Activated CD8-positive, alpha-beta memory T cell treated with anti-CD3 and anti-CD28 coated beads for 1 hour (primary cell): ENCODE measurements at places on chromosomes 13 and 19.

GRCh38 chr13:80101040-80101439, 239.9 kb downstream of the SPRY2 start:
- no peak for DNase-seq

DNA sequence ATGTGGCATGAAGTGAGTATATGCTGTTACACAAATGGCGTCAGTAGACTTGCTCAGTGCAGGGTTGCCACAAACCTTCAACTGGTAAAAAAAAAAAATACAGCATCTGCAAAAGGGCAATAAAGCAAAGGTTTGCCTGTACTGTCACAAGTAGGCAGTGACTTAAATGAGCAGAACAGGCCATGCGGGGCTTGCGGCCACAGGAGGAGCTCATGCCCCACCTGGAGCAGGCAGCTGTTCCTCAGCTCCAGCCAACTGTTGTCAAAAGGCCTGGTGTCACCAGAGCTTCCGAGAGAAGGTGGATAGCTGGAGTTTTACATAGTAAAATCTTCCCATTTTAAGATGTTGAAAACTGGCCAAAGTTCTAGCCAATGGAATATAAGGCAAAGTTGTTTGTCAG, 7.7 kb downstream of the ATP7B start:
- no peak for DNase-seq

DNA sequence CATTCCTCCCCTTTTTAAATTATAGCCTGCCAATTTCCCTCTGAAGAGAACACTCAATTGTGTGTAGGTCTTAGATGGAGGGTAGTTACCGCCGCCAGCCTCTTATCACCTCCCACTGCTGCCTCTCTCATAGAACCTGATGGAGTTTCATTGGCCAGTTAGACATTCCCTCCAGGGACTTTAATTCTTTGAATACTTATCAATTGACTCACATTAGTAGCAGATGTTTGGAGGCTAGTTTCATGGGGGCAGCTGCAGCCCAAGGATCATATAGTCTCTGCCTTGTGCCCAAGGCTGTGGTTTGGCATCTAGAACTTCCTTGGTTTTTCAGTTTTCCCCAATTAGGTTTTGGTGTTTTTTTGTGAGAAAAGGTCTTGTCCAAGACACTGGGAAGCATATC, 318.9 kb upstream of the HTR2A start:
- DNase-seq, result no peak

DNA sequence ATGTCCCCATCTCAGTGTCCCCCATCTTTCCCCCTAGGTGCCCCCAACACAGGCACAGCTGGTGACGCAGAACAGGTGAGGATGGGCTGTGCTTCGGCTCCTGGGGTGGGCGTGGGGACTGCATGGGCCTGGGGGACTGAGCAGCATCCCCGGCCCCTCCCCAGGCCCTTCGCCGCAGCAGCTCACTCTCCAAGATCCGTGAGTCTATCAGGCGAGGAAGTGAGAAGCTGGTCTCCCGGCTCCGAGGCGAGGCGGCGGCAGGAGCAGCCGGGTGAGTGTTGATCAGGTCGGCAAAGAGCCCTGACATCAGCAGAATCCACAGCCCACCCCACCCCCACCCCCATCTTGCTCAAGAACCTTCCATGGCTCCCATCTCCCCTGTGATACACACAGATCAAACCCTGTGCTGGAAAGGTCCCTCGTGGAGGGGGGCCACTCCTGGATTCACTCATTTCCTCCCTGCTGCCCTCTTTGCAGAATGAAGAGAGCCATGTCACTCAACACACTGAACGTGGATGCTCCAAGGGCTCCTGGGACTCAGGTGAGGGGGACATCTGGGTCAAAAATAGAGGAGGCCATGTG, 10.0 kb downstream of the KLC3 start:
- DNase-seq, result no peak

GRCh38 chr19:33236696-33237390, 11.2 kb upstream of the SLC7A10 start:
- DNase-seq, result no peak

DNA sequence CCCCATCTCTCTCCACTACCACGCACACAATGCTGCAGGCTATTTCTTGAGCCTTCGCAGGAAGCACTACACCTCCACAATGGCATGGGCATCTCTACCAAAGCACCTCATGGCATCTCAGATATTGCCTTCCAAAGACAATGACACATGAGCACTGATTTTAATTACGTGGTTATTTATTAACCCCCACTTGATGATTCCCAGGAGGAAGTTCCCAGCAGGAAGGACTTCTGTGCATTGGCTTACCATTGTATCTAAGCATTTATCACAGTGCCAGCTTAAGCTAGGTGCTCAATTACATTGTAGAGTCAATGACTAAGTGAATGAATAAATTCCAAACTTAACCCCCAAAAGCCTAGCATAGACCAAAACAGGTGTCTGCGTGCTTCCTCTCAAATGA, 101.4 kb downstream of the ABCC4 start:
- DNase-seq, result no peak

DNA sequence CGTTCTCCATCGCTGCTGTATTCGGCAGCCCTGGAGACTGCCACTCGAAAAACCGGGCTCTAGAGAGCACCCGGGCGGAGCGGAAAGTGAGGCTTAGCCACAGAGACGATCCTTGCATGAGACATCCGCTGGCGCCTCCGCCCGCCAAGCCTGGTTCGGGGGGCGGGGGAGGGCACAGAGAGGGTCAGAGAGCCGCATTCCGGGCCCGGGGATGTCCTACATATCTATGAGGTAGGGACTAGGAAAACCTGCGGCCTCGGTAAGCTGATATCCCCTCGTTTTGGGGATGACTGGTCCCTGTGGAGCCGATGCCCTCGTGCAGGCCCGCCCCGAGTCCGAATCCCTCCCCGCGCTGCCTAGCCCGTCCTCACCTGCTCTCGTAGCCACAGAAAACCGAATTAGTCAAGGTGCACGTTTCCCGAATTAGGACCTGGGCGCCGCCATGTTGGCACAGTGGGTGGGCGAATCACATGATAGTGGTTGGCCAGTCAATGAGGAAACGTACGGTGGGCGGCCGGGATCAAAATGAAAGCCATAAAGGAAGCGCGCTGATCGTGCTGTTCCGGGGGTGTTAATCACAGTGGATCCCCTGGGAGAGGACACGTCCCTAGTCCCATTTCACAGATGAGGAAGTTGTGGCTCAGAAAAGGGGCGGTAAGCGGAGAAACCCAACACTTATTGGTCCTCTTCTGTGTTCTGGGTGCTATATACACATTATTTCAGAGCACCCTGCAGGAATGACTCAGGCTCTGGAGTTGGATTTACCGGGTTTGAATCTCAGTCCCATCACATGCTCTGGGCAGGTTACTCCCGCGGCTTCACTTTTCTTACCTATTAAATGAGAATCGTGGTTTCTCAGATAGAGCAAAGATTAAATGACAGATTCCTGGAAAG, at the start of gene TRMT1:
TSS of gene TRMT1 (minus strand) at position 459 of the 894 bp plus-strand sequence. CDS start at position 118, 341 bp downstream.
- DNase-seq, result peak; percentile 63

DNA sequence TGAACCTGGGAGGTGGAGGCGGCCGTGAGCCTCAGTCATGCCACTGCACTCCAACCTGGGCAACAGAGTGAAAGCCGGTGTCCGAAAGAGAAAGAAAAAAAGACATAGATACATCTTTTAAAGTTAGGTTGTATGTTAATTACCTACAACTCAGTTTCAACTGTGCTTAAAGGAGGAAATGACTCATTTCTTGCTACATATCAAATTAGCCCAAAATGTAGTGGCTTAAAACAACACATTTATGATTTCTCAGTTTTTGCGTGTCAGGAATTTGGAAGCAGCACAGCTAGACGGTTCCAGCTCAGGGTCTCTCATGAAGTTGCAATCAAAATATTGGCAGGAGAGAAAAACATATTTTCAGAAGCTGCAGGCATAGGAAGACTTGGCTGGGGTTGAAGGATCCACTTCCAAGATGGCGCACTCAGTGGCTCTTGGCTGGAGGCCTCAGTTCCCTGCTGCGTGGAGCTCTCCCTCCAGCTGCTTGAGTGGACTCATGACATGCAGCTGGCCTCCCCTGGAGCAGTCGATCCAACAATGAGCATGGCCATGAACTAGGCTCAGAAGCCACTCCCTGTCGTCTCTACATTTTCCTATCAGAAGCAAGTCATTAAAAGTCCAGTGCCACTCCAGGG, 7.1 kb downstream of the LDLR start:
- no peak for DNase-seq

DNA sequence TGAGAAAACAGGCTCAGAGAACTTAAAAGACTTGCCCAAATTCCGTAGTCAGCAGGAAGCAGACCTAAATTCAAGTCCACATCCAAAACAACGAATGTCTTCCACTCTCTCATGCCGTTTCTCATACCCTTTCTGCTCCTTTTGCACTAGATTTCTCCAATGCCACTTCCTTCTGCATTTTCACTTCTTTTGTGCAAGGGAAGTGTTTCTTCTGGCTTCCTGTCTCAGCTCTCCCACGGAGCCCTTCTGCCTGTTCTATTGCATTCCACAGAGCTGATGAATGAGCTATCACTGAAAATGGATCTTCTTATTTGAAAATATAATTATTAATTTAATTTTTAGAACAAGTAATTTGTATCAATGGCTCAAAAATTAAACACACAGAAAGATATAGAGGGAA, 56.1 kb upstream of the STK24 start:
- DNase-seq, result no peak

DNA sequence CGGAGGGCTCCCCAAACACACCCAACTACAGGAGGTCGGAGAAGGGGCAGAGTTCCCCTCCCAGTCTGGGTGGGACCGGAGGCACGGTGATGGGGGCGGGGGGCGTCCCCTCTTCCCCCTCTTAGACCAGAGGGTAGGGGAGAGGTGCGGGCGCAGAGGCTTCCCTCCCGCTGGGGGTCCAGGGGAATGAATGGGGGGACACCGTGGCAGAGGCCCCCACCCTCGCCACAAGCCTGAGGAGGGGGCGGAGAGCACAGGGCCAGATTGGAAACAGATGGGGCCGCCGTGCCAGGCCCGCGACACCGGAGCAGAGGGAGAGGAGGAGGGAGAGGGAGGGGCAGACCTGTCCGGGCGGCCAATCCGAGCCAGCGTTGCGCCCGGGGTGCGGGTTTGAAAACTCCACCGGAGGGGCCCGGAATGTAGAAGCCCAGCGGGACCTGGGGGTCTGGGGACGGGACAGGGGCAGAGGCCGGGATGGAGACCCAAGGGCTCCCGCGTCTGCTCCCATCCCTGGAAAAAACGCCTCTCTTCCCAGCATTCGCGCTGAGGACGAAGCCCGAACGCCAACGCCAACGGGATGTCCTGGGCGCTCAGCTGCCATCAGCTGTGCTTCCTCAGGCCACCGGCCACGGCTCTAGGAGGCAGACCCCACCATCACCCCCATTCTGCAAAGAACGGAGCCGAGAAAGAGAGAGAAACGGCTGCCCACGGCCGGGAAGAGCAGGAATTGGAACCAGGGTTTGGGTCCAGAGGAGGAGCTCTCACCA, 46.8 kb downstream of the PTPRS start:
- DNase-seq, result no peak

- no peak for DNase-seq
These were observed 27.2 kb downstream of the SPRY2 start for GRCh38 chr13:80313668-80314256.

DNA sequence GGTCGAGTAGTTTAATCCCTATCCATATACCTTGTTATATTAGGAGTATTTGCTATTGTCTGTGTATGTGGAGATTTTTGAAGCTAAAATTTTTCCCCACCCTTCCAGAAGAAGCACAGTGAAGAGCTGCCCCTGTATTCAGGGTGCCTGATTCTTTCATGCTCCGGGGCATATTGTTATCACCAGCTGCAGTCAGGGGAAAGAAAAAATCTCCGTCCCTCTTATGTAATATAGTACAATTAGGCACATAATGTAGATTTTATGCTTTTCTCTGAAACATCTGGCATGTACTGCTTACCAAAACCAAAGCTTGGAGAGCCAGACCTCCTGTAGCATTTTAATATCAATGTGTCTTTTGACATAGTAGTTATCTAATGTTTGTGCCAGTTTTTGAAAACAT, 214.9 kb upstream of the EDNRB start:
- DNase-seq, result no peak

DNA sequence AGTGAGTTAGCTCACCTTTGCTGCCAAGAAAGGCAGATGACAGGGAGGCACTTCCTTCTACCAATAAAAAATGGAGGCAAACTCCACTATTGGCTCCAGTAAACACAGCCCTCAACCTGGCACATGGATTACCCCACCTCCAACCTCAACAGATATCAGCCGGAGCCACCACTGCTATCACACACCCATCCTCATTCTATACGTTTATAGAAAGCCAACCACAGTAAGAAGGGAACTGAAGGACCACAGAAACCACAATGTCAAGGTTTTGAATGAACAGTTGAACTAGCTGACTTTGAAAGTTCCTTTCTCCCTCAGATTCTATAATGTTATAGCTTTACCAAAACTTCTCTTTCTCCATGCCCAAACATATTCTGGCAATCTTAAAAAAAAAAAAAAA, 526.2 kb downstream of the UQCRFS1 start:
- no peak for DNase-seq

- DNase-seq, result no peak
These were observed 9.9 kb downstream of the SYT3 start for GRCh38 chr19:50629801-50630200.

DNA sequence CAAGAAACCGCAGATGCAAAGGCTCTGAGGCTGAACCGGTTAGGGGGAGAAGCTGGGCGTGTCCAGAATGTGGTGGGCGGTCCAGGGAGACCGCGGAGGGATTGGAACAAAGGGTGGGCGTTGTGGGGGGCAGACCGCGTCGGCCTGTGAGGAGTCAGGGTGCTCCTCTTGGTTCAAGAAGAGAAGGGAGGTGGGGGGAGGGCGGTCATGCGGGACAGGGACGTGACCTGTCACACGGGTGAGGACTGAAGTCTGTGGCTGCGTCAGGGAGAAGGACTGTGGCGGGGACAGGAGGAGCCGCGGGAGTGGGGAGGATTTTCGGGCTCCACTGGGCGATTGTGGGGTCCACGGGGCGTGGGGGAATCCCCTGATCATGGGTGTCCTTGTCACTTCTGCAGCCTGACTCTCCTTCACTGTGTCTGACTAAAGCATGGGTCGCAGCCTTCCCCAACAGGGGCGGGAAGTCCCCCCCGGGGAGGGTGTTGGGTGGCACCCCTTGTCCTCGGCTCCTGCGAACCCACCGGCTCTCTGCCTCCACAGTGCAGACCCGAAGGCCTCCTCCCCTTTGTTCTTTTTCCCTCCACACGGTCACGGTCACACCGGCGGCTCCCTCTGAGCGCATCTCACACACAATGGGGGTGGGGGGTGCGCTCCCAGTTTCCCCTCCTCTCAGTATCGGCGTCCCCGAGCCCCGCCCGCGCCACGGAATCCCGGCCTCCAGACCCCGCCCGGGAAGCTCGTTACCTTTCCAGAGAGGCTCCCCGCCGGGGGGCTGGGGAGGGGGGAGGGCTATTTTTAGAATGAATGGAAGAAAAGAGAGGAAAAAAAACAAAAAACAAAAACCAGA, 16.4 kb upstream of the KCNN1 start:
- no peak for DNase-seq

- no peak for DNase-seq
These were observed 47.8 kb downstream of the GADD45B start for GRCh38 chr19:2523630-2524311.
